Stimulated activated CD8-positive, alpha-beta memory T cell treated with anti-CD3 and anti-CD28 coated beads, Interleukin-7, amount 100 ng/mL, for 1 hour (primary cell): ENCODE measurements at places on chromosomes 1 and 21.

GRCh38 chr1:39043513-39043912 lies 17.4 kb downstream of the NDUFS5 start:
- DNase-seq: no peak

GRCh38 chr1:90836345-90836679 lies 119.2 kb upstream of the BARHL2 start:
- DNase-seq: no peak

DNA sequence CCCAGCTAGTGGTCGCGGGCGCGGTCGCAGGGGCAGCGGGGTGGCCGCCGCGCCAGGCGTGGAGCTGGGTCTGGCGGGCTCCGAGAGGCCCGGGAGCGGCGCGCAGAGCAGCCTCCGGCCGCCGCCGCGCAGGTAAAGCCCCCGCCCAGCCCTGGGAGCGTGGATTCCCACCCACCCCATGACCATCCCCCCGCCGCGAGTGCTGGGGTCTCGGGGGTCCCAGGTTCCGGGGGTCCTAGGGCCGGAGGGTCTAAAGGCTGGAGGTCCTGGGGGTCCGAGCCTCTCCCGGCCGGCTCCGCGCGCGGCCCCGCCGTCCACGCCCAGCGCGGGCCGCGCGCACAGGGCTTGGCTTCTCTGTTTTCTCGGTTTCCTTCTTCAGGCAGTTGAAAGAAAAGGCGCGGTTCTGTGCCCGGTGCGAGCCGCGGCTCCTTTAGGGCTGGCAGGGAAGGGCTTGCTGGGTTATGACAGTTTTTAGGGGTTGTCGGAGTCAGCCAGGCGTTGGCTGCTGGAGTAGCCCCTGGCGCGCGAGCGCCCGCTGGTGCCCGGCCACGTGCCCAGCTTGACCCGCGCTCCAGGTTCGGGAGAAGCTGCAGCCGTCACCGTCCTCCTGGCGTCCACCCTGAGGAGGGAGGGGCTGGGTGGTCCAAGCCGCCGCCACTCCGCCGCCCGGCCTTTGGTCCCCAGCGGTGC lies 359 bp downstream of the LRRC3 start:
- no peak for DNase-seq

DNA sequence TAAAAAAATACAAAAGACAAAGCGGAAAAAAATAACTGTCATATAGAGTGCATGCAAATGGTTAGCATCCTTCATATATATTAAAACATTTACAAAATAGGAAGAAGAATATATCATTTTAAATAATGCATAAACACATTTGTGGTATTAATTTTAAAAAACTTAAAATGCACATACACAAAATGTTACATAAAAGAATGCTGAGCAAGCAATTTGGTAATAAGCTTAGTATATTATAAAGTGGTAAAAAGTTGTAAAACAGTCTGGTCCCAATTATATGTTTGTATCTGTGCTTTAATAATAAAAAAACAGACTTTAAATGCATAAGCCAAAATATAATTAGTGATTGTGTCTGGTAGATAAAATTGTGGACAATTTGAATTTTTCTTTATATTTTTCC lies 394.6 kb downstream of the USH2A start:
- DNase-seq: no peak

- DNase-seq: no peak
Observed at GRCh38 chr1:176090766-176091165, 116.3 kb downstream of the COP1 start.

GRCh38 chr1:167720965-167721616 lies 691 bp upstream of the MPZL1 start:
- DNase-seq: no peak

GRCh38 chr1:100799548-100799947 lies 80.0 kb downstream of the VCAM1 start:
- no peak for DNase-seq

DNA sequence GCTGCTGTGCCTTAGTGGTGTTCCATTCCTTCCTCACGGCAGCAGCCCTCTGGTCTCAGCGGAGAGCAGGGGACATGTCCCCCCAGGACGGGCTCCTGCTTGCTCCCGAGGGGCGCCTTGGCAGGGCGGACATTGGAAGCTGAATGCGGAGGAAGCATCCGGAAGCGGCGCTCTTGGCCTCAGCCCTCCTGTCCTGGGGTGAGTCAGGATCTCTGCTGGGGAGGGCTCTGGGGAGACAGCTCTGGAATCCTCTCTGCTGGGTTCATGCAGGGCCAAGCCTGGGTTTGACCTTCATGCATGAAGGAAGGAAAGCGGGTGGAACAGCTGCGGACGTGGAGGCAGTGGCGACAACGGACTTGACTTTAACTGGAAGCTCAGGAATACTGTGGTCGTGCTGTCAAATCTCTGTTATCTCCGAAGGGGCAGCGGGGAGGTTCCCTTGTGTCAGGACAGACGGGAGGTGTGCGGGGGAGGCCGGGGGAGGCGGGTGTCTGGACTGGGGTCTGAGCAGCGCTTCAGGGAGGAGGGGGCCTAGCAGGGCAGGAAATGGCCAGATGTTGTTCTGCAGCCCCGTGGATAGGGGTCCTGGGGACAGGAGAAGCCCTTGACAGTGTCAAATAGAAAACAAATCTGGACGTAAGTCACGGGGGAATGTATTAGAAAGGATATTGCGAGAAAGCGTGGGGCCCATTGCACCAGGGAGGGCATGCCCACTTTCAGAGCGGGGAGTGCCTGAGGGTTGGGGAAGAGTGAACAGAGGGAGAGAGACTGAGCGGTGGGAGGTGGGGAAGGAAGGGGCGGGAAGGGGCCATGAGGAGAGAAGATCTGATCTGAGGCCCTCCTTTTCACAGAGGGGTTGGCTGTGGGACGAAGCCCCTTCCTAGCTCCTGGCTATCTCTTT lies 26.6 kb downstream of the CRYAA start:
- DNase-seq: no peak

GRCh38 chr1:239600588-239600987 lies 214.2 kb downstream of the CHRM3 start:
- DNase-seq: no peak

DNA sequence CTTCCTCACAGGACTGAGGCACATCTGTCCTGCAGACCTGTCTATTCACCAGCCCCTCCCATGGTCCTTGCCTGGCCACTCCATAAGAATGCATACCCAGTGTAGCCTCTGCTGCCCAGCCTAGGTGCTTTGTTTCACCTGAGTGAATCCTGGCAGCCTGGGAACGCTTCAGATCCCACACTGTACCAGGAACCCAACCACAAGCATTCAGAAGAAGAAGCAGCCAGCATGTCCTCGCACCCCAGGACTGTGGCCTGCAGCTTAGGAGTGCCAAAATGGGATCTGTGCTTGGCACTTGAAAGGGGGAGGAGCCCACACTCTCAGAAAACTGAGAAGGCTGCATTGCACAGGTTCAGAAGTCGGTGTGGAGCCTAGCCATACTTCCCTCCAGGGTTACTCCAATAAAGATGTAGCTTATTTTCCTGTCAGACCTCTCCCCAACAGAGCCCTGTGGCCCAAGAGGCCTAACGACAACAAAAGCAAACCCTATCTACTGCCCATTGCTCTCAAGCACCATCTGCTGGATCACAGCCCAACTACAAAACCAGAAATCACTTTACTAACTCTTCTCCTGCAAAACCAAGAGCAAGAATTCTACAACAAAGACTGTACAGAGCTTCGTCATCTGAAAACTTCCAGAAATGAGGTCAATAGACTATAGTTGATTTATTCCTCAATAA lies 923.1 kb upstream of the NEGR1 start:
- DNase-seq: no peak

GRCh38 chr1:56758794-56759193 lies 60.4 kb downstream of the FYB2 start:
- DNase-seq: no peak

- no peak for DNase-seq
Observed at GRCh38 chr1:202343652-202344349, 2.1 kb upstream of the UBE2T start.

GRCh38 chr1:83931658-83932253 lies 67.2 kb downstream of the TTLL7 start:
- DNase-seq: no peak

- no peak for DNase-seq
Observed at GRCh38 chr1:29281571-29281970, 45.2 kb downstream of the PTPRU start.

- no peak for DNase-seq
Observed at GRCh38 chr1:183821889-183822611, 17.1 kb downstream of the RGL1 start.

DNA sequence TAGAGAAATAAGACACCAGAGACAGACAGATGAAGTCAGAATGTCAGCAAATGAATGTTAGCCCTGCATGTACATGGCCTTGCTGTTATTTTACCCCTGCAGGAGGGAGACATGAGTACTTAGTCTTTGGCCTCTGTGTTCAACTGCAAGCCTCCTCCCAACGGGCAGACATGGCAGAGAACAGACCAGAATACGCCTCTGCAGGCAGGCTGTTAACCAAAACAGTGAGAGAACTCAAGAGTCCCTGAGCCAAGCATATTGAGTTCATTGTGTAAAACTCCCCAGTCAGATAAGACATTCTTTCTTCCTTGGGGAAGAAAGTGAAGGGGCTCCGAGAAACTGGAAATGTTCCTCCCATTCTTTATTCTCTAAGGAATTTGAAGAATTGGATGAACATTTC lies 150.9 kb downstream of the PHTF1 start:
- DNase-seq: no peak

DNA sequence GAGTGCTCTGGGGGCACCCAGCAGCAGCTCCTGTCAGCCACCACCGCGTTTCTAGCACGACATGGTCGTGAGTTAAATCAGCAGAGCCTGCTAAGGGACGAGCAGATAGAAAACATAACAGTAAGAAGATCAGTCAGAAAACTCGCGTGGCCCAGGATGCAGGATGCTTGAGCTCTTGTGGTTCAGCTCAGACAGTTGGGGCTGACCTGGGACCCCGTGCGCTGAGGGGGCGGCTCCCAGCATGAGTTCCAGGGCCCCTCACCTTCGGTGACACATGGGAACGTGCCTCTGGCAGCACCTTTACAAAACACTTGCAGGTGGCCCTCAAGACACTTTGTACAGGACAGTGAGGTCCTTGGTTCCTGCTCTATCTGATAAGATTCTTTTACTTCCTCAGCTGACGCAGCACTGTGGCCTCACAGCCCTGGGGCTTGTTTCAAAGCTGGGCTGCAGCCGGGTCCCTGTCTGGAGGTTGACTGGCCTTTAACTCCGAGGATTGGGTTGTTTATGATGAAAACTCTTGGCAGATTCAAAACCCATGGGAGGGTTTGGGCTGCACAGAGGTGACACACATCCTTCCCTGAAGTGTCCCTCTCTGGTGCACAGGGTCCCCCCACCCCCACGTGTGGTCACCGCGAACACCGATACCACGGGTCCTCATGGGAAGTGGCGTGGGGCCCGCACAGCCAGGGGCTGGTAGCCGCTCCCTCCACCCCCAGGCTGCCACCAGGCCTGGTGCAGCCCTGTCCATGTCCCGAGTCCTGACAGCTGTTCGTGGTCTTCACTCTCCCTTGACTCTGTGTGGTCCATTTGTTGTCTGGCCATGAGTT lies 65.3 kb upstream of the COL6A1 start:
- no peak for DNase-seq

DNA sequence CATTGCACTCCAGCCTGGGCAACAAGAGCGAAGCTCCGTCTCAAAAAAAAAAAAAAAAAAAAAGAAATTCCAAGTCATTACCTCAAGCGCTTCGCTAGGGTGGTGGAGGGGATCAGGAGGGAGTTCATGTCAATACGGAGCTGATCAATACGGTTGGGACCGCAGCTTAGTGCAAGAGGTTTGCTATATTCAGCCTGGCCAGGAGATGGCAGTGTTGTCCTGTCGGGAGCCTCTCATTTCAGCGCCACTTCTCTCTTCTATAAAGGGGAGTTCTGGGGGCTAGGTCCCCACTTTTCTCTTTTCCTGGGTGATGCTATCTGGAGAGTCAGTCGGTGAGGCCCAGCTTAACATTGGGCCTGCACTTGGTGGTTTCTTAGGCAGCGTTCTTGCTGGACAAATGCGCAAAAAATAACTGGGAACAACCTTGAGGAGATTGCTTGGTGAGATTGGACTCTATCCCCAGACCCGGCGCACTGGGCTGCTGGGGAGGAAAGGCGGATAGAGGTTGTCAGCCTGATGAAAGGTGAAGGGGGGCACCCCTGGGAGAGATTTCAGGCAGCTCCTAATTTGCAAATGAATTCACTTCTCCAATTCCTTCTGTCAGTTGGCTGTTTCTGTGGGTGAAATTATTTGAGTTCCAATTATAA lies 40.4 kb downstream of the KIAA0040 start:
- peak; percentile 60 for DNase-seq

DNA sequence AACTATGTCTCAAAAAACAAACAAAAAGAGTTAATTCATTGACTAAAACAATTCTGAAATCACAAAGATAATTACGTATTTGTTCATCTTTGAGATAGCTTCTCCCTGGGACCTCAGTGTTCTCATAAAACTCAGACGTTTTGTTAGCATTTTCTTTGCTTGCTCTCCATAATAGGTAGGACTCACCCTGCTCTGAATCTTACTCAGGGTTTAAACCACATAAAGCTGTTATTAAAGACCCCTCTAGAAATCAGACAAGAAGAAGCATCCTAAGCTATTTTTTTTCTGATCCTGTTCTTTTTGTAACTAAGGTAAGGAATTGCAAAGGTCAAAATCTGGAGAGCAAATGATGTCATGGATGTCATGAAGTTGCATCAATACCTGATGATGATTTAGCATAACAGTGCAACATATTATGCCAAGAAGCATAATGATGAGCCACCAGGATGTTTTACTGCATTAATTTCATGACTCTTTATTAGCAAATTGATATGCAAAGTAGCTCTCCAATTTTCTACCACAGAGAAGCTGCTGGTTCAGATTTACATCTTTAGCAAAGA lies 2.4 kb downstream of the FBXO42 start:
- DNase-seq: no peak

DNA sequence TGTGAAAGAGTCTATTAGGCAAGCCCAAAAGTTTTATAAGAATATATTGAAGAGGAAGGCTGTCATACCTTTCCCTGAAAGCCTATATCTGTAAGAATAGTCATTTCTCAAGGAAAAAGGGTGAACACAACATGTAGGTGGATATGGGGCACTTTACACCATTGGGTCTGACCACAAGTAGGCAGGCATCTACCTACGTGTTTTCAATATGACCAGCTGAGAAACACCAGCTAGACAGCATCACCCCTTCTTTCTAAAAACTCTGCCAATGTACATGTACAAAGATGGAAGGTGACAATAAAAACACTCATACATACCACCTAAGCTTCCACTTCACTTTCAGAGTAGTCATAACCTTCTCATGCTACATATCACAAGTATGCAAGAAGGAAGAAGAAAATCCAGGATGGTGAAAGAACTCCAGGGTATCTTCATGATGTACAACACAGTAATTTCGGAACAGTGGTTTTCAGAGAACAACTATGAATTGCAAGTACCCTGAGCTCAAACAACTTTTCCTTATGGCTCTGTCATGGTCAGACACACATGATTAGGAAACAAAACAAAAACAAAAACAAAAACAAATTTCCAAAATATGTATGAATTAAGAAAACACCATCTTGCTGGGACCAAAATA lies 98.5 kb upstream of the ADGRL2 start:
- DNase-seq: no peak

DNA sequence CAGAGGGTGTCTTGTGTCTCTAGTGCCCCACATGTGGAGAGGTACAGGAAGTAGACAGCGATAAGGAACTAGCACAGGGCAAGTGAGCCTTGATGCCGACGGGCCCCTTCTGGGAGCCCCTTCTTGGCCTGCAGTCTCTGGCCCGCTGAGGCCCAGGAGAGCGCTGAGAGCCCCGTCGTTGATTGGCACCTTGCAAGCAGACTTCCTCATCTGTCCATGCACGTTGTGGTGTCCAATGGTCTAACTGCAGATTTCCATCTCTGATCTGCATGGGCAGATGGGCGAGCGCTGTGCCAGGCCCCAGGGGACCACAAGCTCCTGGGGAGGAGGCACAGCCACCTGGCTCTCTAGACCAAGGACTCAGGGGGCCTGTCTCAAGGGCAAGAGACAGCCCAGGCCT lies 32.4 kb downstream of the PLEKHA6 start:
- no peak for DNase-seq

GRCh38 chr1:62306065-62306464 lies 13.2 kb downstream of the KANK4 start:
- DNase-seq: no peak
